ENCODE measurements at places on chromosomes 7 and 10. TPM values are rescaled to one million over a fixed set of nuclear protein-coding genes. Genes with fewer than 3 reads are reported as not detected.

AKR1C4 gene
- total RNA-seq = 0.18 TPM

TMEM213 gene
- not detected for total RNA-seq

PGAM2 gene
- total RNA-seq = not detected

PPP1R17 gene
- not detected for total RNA-seq

Data from A549 treated with DMSO at 1 μM for 4 hours (cell line).